ENCODE measurements at places on chromosomes 5 and 9.

DNA sequence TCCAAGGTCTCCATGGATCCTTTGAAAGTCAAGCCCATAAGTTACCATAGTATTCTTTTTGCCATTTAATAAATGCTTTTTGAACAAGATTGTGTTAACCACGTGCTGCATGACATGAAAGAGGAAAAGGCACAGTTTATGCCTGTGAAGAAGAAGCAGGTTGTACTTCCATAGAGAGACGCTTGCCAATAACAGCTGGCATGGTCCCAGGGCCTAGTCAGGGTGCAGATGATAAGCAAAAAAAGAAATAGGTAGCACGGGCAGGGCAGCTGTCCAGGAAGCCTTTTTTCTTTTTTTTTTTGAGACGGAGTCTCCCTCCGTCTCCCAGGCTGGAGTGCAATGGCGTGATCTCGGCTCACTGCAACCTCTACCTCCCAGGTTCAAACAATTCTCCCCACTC is 71.8 kb upstream of the CLINT1 start:
- no peak for DNase-seq

DNA sequence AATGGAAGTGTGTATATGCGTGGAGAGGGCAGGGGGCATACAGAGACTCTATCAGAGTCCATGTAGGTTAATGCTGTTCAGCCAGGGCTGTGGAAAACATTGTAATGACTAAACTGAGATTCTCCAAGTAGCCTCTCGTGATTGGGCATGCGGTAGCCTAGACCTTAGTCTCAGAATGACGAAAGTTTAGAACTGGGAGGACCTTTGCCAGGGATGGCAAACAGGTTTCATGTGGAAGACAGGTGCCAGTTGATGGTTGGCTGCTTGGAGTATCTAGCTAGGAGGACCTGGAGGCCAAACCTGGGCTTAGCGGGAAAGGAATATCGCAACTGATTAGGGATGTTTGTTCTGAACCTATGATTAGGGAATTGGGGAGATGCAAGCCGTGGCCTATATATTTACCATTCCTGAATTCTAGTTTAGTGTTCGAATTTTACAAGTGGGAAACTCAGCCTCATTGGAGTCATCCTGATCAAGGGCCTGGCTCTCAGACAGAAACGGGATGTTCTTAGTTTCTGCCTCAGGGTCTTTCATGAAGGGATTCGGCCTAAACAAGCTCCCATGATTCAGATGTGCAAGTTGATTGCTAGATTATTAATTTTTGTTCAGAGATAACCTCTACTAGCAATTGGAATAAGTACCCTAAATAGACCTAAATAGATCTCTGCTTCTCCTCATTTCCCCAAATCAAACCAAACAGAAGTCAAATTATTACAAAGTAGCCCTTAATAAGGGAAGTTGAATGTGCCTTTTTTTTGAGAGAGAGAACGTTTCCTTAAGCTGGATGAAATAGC is 26.8 kb upstream of the TJP2 start:
- no peak for DNase-seq

DNA sequence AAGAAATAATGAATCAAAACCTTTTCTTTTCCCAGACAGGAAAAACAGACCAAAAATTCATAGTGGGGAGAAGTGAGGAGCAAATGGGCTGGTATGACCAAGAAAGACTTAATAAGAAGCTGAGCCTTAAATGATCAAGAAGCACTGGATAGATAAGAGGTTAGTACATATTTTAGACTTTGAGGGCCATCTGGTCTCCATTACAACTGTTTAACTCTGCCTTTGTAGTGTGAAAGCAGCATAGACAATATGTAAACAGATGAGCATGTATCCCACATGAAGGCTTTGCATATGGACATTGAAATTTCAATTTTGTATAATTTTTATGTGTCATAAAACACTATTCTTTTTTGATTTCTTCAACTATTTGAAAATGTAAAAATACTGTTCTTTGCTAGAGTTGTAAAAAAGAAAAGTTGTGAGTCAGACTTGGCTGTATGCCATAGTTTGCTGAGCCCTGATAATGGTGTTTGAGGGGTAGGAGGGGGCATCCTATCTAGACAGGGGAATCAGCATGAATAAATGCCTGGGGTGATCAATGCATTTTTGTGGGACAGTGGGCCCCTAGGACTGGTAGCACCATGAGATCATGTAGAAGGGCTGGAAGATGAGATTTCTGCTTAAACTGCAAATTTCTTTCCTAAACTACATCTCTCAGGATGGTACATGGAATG is 91.8 kb upstream of the GPR151 start:
- DNase-seq: no peak

DNA sequence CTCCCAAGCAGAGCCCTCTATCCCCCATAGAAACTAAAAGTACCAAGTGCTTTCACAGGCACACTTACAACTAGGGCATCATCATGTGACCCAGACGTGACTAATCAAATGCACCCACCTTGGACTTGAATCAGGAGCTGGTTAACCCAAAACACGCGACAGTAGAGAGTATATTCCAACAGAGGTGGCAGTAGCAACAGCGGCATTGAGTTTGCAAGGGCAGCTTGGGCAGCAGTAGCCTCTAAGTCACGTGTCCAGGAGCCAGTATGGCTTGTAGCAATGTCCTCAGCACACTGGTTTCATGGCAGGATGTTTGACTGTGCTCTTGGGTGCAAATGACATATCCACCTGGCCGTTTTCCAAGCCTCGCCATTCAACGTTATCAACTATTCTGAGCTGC is 73.4 kb upstream of the DNAH5 start:
- DNase-seq: no peak
